ENCODE measurements at places on chromosomes 3 and 15.
A peak's percentile ranks its signal among the peaks of the same experiment; 100 is the strongest.

GRCh38 chr3:46987743-46988401 lies 8.4 kb downstream of the NBEAL2 start:
- peak; percentile 78 for DNase-seq

DNA sequence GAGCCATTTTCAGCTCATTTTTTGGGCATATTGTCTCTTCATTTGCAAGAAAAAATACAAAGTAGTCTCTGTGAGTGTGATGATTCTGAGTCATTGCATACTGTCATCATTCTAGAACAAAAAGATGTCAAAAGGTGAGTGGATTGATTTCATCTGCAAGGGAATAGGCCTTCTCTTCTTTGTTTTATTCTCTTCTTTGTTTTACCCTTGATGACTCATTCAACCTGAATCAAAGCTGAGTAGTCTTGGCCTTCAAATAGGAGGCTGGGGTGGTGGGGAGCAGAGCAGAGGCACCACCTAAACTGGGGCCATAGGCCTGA lies 25.4 kb downstream of the CYP19A1 start:
- DNase-seq, result no peak

DNA sequence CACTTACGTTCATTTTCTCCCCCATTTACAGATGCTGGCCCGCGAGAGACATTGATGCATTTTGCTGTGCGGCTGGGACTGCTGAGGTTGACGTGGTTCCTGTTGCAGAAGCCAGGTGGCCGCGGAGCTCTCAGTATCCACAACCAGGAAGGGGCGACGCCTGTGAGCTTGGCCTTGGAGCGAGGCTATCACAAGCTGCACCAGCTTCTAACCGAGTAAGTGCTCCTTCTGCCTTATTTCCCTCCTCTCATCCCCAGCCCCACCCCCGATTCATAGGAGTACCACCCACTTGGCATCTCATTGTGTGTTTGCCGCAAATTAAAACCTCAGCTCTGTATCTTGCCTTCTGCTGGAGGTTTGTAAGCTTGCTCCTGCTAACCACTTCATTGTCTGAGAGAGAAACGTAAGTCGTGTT lies 163.3 kb downstream of the AKAP13 start:
- DNase-seq, result peak; percentile 14

DNA sequence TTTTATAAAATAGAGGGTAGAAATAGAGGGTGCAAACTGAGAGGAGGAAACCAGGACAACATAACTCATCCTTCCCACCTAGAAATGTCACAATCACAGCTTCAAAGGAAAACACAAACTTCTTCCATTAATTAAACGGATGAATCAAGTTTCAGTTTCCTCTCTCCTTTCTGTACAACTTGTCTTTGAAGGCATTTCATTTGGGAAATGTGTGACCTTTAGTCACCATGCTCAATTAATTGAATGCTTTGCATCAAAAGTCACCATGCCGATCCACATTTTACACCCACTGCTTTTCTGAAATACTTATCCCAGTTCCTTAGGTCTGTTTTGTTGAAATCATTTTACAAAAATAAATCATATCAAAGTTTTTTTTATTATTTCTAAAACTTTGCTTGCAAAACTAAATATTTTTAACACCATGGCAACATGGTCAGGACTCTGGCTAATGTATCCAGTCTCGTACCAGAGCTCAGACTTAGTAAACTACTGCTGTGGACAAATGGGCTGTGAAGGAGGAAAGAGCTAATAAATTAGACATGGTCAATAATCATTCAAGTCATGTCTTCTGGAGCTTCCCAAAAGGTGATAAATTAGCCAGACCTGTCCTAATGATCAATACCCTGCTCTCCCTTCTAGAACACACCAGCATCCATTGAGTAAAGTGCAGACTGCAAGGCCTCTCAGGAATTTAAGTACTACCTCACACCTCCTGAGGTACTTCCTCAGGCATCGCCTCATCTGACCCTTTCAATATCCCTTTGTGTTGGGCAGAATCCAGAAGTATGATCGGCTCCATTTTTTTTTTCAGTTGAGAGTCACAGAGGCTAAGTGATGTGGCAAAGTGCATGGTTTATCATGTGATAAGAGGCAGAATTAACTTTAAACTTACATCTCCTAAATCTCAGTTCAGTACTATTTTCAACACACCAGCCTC lies 161.3 kb downstream of the GREM1 start:
- DNase-seq, result no peak

GRCh38 chr3:123716411-123716810 lies 131.6 kb upstream of the HACD2 start:
- DNase-seq, result no peak

DNA sequence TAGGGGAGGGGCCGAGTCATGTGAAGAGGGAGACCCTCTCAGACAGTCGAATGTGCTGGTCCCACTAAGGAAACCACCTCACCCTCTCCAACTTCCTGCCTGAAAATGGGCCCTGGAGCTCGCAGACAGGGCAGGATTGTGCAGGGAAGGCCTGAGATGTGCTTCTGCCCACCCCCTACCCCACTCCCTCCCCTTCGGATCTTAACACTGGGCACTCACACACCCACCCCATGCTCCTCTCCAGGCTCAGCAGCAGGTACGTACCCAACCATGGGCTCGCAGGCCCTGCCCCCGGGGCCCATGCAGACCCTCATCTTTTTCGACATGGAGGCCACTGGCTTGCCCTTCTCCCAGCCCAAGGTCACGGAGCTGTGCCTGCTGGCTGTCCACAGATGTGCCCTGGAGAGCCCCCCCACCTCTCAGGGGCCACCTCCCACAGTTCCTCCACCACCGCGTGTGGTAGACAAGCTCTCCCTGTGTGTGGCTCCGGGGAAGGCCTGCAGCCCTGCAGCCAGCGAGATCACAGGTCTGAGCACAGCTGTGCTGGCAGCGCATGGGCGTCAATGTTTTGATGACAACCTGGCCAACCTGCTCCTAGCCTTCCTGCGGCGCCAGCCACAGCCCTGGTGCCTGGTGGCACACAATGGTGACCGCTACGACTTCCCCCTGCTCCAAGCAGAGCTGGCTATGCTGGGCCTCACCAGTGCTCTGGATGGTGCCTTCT lies 20.0 kb downstream of the ATRIP start:
- DNase-seq, result no peak

GRCh38 chr15:88489321-88489720 lies 21.8 kb downstream of the MRPS11 start:
- DNase-seq, result no peak

- DNase-seq, result no peak
Observed at GRCh38 chr15:72345280-72345679, 25.3 kb upstream of the CELF6 start.

- no peak for DNase-seq
Observed at GRCh38 chr15:42285034-42285433, 11.8 kb upstream of the TMEM87A start.

GRCh38 chr15:39598186-39598850 lies 17.4 kb downstream of the THBS1 start:
- DNase-seq, result no peak

GRCh38 chr15:69532066-69532465 lies 79.4 kb downstream of the RPLP1 start:
- no peak for DNase-seq

GRCh38 chr3:42507252-42507651 lies 4.8 kb downstream of the VIPR1 start:
- no peak for DNase-seq

DNA sequence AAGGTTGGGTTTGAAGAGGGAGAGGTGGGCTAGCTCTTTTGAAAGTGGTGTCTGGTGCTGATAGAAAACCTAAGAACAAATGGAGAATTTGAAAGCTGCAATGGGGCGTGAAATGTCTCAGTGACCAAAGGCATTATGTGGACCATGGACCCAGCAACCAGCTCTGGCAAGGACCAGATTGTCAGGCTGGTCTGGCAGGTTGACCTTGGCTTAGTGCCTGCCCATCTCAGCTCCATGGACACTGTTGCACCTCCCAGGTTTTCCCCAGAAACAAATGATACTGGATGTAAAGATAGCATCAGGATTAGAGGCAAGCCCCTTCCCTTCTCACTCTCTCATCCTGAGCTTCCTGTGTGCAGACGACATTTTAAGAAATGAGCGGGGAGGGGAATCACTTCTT lies 302.9 kb upstream of the LRRFIP2 start:
- no peak for DNase-seq

GRCh38 chr3:39905788-39906187 lies 96.4 kb downstream of the MYRIP start:
- no peak for DNase-seq

DNA sequence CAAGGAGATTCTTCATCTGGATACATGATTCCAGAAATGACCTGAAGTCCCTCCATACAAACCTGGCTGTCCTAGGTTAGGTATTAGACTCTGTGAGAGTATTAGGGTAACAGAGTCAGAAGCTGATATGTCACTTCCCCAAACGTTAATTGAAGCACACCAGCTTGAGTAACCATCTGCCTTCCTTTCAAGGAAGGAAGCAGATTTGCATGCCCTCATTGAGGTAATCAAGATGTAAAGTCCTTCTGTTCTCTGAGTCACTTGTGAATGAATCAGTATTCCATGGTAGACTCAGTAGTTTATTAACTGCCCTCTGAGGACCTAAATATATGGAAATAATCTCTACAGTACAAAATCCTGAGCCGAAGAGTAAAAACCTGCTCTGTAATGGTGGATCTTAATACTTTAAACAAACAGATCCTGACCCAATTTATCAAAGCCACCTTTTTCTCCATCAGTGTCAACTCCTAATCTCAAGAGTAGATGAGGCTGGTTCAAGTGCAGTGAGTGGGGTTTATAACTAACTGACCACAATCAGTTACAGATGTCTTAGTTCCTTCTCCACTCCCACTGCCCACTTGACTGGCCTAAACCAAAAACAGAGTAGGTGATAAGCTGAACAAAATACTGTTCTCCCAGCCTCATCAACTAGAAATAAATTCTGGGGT lies 246.2 kb upstream of the CHRM5 start:
- no peak for DNase-seq

- DNase-seq, result no peak
Observed at GRCh38 chr3:52078781-52079560, 22.6 kb upstream of the DUSP7 start.

GRCh38 chr3:151869181-151869580 lies 4.3 kb upstream of the SUCNR1 start:
- no peak for DNase-seq

- DNase-seq, result no peak
Observed at GRCh38 chr3:146577662-146578061, 27.5 kb downstream of the PLSCR5 start.

- no peak for DNase-seq
Observed at GRCh38 chr3:102114264-102114979, 265.1 kb downstream of the NFKBIZ start.

DNA sequence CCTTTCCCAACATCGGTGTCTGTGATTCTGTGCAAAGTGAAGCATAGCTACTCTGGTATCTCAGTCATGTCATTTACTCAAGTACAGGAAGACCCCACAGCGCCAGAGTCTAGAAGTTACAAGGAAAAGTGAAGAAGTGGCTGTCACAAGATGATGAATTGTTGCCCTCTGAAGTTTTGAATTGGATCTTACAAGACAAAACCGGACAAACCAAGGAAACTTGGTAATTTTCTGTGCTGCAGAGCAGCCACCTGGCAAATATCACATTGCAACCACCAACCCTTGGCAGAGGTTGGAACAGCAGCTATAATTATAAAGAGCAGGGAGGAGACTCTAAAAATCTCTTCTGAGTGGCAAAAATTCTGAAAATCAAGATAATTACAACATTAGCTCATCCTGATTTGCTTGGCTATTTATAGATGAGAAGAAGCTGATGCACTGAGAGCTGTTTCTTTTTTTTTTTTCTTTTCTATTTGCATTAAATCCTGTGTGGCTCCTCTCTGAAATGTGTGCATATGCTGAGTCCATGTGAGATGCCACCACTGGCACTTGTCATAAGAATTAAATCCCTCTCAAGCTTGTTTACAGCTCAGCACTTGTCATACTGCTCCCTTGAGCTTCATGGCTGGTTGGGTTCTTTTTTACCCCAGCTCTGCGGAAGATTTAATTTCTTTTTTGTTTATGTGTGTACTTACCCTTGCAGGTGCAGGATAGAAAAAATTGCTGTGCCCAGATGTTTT lies 68.0 kb upstream of the MNS1 start:
- DNase-seq, result no peak

DNA sequence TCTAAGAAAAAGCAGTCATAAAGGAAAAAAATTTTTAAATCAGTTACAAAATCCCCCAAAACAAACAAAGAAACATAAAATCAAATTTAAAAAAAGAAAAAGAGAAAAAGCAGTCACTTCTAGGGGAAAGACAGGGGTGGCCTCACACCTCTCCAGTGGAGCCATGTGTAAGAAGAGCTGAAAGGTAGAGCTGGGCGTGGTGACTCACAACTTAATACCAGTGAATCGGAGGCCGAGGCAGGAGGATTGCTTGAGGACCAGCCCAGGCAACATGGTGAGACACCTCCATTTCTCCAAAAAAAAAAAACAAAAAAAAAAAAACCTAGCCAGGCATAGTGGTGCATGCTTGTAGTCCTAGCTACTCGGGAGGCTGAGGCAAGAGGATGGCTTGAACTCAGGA lies 14.7 kb downstream of the MESD start:
- no peak for DNase-seq

DNA sequence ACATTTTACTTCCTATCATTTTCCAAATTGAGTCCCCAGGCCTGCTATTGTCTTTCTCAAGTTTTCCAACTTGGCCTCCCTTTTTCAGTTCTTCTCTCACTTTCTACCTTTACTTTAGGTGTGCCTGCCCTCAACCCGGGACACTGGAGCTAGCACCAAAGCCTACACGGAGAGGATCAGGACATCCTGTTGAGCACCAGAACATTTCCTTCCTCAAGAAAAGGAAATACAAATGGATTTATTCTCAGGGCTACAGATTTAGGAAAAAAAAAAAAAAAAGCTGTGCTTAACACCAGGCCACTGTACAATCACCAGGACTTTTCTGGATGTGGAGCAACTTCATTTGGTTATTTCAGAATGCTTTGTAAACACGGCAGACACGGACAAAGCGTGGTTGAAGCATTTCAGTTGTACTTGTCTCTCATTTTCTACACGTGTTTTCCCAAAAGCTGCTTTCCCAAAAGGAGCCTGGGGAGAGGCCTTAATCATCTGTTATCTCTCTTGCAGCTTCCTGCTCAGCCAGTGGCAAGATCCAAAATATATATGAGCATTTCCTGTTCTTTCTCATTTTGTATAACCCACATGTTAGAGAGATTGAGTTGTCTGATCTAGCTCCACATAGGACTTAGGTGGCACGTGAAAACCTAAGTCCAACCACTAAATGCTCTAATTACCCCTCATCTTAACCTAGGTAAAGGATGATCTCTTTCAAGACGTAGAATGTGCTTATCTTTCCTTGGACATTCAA lies 15.5 kb upstream of the ATP1B3 start:
- no peak for DNase-seq

GRCh38 chr3:194748225-194748624 lies 62.5 kb downstream of the FAM43A start:
- no peak for DNase-seq

- DNase-seq, result no peak
Observed at GRCh38 chr3:197493049-197493448, 62.7 kb downstream of the BDH1 start.

DNA sequence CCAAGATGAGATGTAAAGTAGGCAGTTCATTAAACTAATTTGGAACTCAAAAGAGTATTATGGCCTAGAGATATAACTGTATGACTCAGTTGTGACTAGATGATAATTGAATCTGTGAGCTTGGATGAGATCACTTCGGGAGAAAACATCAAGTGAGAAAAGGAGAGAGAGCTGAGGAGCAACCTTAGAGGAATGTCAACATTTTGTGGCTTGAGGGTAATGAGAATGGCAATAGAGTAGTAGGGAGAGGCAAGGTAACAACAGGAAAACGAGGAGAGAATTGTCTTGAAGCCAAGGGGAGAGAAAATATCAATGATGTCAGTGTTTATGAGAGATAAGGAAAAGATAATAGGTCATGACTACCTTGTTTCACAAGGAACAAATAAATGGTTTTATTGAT lies 580.2 kb downstream of the NLGN1 start:
- no peak for DNase-seq

Measured in stimulated activated CD8-positive, alpha-beta memory T cell treated with anti-CD3 and anti-CD28 coated beads, Interleukin-2, amount 100 ng/mL, for 48 hours (primary cell).